Stimulated activated CD4-positive, alpha-beta T cell treated with anti-CD3 and anti-CD28 coated beads, Interleukin-4, amount 100 ng/mL, for 24 hours (primary cell): ENCODE measurements at places on chromosomes 3 and 15.

DNA sequence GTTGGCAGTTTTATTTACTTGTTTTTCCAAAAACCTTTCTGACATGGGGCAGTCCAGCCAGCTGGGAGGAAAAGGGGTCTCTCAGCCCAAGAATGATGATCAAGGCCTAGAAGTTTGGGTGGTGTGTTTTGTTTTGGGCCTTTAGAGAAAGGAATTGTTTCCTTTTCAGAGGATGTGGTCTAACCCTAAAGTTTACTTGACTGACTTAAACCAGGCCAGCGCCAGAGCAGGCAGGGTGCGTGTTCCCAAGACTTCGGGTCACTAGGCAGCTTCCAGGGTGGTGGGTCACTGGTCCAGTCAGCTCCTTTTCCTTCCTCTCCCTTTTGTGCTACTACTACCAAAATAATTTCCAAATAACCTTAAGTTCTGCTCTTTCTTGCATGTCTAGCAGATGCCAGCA is 4.9 kb downstream of the FLNB start:
- no peak for DNase-seq

- no peak for DNase-seq
Observed at GRCh38 chr3:23041918-23042696, 161.0 kb upstream of the UBE2E2 start.

GRCh38 chr3:42719002-42719401 is 16.4 kb upstream of the HHATL start:
- no peak for DNase-seq

GRCh38 chr15:80052597-80053304 is 6.7 kb upstream of the ZFAND6 start:
- no peak for DNase-seq

DNA sequence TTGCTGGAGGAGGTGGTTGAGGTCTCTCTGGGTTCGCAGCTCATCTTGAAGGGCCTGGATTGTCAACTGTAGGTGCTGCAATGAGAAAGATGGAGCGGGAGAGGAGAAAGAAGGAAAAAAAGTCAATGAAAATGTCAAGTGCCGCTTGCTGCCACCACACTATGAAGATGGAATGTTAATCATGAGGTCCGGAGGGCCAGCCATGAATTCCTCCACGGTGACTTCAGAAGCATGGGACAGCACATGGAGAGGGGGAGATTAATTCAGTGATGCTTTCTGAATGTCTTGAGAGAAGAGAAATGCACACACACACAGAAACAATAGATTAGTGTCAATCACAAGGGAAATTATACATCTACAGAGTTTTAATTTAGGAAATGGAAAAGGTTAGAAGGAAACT is 171.9 kb downstream of the ERC2 start:
- no peak for DNase-seq

DNA sequence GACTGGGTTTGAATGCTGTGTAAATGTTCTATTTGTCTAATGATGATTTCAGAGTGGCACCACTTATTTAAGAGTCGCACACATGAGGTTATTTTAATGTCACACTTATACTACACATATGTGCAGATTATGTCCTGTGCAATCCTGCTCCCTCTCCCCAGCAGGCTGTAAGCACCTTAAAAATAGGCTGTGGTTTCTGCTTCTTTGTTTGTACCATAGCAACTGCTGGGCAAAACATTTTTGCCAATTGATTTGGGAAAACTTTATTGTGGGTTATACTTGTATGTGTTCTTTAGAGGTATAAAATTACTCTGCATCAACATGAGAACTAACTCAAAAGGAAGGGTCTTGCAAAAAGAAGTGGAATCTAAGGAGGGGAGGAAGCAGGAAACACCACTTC is 318.5 kb downstream of the NTRK3 start:
- DNase-seq, result no peak

DNA sequence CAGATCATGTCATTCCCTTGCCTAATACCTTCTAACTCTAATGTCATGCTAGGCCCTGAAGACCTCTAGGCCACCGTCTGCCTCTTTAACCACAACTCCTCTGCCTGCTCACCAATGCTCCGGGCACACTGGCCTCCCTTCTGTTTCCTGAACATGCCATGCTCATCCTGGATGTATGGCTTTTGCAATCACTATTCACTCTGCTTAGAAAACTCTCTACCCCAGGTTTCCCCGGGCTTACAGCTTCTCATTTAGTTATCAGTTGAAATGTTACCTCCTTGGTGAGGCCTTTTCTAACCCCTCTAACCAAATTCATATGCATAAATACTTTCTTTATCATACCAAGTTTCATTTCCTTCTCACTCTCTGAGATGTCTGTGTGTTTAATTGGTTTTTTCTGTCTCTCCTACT is 727.8 kb upstream of the CFAP20DC start:
- DNase-seq, result no peak

DNA sequence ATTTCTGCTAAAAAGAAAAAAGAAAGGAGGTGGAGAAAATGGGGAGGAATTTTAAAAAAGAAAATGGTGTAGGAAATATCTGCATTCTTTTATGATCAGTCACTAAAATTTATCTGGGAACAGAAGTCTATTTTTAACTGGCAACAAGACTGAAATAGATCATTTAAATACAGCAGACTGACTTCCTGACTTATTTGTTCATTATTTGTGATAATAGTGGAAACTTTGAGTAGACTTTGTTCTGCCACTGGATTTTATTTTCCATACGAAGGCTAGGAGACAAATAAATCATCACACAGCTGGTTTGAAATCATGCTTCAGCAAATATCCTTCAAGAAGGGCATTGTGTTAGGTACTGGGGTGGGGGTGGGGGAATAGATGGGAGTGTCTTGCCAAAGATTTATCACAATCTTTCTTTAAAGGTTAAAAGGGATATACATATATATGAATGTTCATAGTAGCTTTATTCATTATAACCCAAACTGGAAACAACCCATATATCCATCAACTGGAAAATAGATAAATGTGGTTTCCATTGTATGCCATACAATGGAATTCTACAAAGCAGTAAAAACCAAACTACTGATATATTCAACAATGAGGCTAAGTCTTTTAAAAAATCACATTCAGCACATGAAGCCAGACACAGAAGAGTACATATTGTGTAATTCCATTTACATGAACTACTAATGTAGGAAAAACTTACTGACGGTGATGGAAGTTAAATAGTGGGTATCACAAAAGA is 4.7 kb upstream of the CLASP2 start:
- DNase-seq, result no peak

DNA sequence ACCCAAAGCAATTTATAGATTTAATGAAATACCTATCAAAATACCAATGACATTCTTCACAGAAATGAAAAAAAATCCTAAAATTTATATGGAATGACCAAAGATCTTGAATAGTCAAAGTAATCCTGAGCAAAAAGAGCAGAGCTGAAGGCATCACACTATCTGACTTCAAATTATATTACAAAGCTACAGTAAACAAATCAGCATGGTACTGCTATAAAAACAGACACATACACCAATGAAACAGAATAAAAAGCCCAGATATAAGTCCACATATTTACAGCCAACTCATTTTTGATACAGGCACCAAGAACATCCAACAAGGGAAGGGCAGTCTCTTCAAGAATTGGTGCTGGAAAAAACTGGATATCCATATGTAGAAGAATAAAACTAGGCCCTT is 54.9 kb upstream of the TMEM158 start:
- DNase-seq, result no peak

DNA sequence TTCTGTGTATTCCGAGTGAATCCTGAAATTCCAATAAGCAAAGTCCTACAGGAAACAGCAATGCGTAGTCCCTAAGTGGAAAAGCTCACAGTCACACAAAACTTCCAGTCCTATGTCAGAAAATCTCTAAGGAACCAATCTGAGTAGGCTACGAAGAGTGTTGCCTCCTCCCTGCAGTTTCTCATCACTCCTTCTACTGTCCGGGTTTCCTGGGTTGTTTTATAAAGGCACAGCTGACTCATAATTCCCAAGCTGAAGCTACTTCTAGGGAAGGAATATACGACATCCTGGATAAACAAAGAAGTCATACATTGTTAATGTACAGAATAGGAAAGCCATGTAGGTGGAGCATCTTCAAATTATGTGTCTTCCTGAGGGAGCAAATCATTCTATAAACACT is 65.7 kb upstream of the RGMA start:
- DNase-seq, result no peak

- no peak for DNase-seq
Observed at GRCh38 chr3:20401253-20401652, 215.2 kb upstream of the SGO1 start.

GRCh38 chr3:147200545-147200944 is 205.8 kb downstream of the ZIC4 start:
- no peak for DNase-seq

- DNase-seq, result no peak
Observed at GRCh38 chr3:169809230-169809795, 3.4 kb upstream of the LRRIQ4 start.

- no peak for DNase-seq
Observed at GRCh38 chr15:70114221-70114620, 16.5 kb upstream of the TLE3 start.

GRCh38 chr15:71752604-71753289 is 57.6 kb upstream of the NR2E3 start:
- DNase-seq, result no peak

DNA sequence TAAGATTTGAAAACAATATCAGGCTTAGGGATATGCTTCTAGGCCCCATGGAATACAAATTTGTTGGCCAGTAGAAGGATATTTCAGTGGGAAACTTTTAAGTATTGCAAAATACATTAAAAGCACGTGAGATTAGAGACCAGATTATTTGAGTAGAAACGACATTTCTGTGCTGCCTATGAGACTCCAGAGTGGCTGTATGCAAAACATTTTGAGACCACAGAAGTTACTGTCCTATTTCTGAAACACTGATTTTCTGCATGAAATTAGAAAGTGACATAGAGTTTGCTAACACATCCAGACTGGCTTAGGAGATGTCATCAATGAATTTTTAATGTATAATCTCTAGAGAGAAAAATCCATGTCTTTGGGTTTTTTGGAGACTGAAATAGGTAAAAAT is 99.8 kb downstream of the KCNH8 start:
- no peak for DNase-seq

DNA sequence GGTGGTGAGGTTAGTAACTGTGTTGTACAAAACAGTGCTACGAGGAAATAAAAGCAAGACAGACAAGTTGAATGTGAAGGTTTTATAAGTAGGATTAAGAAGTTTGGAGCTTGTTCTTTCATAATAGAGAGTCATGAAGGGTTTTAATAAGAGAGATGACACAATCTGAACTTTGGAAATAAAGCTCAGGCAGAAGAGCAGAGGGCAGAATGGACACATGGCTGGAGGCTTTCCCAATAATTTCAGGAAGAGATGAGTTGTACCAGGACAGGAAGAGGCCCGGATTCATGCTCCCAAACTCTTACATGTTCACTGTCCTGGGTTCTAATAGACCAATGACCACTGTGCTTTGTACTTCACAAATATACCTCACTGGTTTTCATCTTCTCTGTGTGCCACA is 194.8 kb downstream of the SLC9A9 start:
- no peak for DNase-seq

GRCh38 chr3:39752019-39752637 is 57.3 kb upstream of the MYRIP start:
- no peak for DNase-seq

GRCh38 chr3:79032686-79033318 is 735.0 kb downstream of the ROBO1 start:
- DNase-seq, result no peak

DNA sequence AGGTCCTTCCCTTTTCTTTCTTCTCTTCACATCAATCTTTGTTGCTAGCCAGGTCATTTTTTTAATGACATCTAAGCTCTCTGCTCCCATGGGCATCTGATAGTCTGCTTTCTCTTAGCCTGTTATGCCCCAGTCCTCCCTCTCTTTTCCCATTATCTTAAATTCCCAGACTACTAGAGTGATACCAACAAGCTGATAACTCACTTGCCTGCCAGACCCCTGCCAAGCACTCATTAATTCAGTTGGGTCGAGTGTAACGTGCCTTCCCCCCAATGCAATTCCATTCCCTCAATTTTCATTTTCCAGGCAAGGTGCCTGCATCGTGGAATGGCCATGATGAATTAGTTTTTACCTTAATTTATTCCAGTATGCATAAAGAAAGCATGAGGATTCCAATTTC is 450.8 kb upstream of the ADAMTS9 start:
- no peak for DNase-seq

DNA sequence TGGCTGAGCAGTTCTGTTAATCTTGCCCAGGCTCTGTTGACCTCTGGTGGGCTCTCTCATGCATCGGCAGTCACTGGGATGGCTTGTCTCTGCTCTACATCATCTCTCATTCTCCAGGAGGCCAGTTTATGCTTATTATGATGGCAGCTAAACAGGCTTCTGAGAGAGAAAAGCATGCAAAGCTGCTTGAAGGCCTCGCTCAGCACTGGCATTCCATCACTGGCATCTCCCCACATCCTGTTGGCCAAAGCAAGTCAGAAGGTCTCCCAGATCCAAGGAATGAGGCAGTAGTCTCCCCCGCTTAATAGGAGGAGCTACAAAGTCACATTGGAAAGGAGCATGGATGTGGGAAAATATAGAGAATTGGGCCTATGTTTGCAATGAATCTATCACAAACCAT is 212.6 kb downstream of the ZNF621 start:
- DNase-seq, result no peak

DNA sequence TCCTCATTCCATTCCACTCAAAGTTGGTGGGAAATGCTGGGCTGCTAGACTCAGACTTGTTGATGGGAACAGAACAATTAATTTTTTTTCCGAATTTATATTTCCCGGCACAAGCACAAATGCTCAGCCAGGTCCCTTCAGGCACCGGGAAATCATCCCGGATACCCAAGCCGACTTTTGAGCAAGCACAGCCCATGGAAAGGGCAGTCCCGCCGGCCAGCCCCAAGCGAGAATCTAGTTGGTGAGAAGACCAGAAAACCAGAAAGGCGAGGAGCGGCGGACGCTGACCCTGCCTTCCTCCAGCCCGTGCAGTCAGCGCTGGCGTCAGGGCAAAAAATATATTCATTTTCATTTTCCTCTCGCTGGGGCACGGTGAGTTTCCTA is 763 bp upstream of the ZIC4 start:
- DNase-seq, result no peak

DNA sequence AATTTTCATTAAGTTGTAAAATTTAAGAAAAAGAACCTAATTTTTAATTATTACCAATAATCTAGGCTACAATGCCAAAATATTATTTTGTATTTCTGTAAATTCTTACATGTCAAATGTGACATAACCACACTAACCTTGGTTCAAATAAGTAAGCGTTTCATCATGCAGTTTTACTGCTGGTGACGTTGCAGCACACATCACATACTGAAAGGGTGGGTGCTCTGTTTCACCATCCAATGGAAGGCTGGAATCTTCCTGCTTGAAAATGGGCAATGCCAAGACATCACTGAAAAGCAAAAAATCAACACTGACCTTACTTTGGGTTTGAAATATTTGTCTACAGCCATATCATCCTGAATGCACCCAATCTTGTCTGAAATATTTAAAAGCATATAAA is 14.8 kb downstream of the UBP1 start:
- no peak for DNase-seq
